ENCODE measurements at places on chromosomes 13 and 19.

DNA sequence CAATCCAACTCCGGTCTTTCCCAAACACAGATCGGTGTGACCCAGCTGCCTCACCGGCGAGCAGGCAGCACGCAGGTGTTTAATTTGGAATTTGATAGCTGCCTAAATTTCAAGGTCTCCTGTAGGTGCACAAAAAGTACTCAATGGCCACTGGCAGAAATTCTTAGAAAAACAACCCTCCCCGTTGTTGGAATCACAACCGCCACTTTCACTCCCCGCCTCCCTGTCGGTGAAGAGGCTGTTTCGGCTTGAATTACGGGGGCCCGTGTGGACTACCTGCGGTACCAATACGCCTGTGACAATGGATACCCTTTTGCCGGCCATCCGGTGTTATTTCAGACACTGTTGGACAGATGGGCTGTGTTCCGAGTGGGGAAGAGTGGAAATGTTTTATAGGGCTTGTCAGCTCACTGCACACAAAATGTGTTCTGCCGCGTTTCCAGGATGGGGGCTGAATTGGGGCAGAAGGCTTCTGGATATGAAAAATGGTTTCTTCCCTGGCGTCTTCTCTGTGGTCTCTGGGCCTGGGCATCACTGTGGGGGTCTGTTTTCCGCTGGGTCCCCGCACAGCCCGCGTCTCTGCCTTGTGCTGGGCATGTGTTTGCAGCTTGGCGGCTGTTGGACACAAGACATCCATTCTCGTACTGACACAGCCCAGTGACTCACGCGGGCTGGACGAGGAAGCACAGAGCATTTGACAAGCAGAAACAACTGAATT lies 45.4 kb downstream of the ZIC5 start:
- no peak for DNase-seq

- DNase-seq: no peak
These were observed 54.0 kb upstream of the ATP12A start for GRCh38 chr13:24625870-24626849.

GRCh38 chr13:91166714-91167511 lies 180.6 kb upstream of the MIR17HG start:
- DNase-seq: no peak

- no peak for DNase-seq
These were observed 9.8 kb downstream of the ATP4B start for GRCh38 chr13:113648216-113648610.

DNA sequence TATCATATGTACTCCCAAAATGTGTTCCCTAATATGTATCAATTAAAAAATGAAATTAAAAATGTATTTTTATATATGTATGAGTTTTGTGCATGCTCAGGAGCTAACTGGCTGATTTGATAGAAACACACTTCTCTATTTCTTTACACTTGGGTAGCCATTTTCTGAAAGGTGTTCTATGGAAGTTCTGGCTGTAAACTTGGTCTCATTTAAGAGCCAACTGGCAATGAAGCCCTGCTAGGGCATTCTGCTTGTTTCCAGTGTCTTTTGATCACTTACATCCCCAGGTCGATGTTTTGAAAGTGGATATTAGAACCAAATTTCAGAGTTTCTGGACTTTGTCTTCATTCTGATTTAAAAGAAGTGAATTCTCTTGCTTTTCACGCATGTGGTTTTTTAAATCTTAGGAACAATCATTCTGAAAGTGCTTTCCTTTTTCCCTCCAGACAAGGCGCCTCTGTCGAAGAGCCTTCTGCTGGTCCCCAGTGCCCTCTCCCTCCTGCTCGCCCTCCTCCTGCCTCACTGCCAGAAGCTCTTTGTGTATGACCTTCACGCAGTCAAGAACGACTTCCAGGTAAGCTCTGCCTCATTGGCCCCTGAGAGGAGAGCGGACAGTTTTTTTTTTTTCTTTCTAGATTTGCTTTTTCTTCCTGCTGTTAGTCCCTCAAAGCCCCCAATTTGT lies 20.1 kb downstream of the GPR18 start:
- no peak for DNase-seq
